Activated CD8-positive, alpha-beta memory T cell treated with anti-CD3 and anti-CD28 coated beads for 24 hours (primary cell): ENCODE measurements at places on chromosomes 3 and 15.
A peak's percentile ranks its signal among the peaks of the same experiment; 100 is the strongest.

GRCh38 chr15:63528138-63528659, 23.8 kb downstream of the USP3 start:
- no peak for DNase-seq

- no peak for DNase-seq
Measured at GRCh38 chr3:44363591-44363990, 25.0 kb downstream of the TCAIM start.

DNA sequence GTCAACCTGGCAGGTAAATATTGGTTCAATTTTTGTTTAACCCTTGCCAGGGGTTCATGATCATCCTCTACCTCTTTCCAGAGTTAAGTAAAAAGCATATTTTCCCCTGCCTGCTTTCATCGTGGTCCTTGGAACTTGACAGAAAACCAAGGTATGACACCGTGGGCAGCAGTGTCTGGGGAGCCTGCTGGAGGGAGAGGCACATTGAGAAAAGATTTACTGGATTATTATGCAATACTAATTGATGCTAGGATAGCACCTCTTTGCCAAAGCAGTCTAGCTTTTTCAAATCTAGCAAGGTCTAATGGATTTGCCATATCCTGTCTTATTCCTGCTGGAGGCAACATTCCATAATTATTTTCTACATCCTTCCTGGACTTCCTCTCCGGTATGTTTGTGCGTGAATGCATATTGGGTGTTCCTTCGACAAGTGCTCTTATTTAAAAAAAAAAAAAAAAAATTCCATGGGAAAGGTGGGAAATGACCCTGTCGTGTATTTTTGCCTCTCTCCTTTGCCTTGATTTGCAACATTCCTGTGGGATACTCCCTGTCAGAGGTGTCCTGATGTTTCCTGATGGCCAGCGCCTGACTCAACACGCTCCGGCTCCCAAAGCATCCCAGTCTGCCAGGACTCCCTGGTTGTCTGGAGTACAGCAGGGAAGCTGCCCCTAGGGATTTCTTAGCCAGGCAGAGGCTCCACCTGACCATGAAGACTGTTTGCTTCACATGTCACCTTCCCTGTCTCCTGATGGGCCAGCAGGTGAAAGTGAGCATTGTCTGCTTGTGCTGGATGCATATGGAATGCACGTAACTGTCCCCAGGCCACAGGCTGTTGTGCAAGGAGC, 6.3 kb downstream of the BHLHE40 start:
- DNase-seq, result no peak

- no peak for DNase-seq
Measured at GRCh38 chr3:180612364-180612763, 10.4 kb downstream of the TTC14 start.

- DNase-seq, result no peak
Measured at GRCh38 chr3:134567605-134568004, 81.7 kb downstream of the CEP63 start.

DNA sequence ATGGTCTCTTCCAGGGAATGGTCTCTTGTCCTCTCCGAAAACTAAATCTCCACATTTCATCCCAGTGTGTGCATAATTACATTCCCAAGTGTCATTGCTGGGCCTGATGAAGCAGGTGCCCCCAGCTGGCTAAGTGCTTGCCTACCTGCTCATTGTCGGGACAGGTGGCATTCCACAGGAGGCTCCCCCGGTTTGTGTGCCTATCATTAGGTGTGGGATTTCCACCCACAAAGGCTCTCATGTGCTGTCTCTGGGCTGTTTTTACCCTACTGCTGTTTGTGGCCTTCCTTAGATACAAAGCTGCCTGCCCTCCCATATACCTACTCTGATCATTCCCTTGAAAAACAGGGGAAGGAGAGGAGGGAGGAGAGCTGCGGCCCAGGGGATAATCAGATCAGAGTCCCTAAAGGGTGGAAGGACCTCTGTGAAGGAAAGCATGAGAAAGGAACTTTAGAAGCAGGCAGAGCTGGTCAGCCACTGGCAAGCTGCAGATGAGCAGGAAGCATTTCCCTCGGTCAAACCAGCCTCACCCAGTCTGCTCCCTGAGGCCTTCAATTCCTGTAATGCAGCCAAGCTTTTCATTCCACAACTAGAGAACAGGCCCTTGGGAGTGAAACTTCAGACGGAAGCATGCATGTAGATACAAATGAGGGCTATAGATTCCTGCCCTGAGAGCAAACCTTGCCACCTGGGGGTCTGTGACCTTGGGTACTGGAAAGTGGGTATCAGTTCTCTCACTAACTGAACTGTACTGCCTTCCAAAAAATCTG, 60.7 kb upstream of the HEG1 start:
- no peak for DNase-seq

- no peak for DNase-seq
Measured at GRCh38 chr15:31382713-31383045, 56.0 kb downstream of the KLF13 start.

GRCh38 chr3:183106635-183107034, 7.3 kb upstream of the MCCC1 start:
- DNase-seq, result no peak

GRCh38 chr3:42214064-42214463, 51.9 kb downstream of the CCK start:
- DNase-seq, result peak; percentile 64

GRCh38 chr3:29354894-29355293, 74.0 kb downstream of the RBMS3 start:
- DNase-seq, result no peak

DNA sequence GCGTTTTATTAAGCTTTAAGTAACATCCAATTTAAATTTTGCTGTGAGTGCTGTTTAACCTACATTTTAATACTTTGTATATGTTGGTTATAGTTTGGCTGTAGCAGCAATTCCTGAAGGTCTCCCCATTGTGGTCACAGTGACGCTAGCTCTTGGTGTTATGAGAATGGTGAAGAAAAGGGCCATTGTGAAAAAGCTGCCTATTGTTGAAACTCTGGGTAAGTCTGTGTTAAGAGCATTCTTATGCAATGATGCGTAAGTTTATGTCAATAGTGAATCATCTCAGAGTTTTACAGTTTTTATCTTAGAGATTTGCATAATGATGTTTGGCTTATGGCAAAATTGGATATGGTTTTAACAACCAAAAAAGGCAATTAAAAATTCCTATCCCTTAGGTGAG, 62.7 kb downstream of the ASTE1 start:
- no peak for DNase-seq
